ENCODE measurements at places on chromosomes 13 and 19. TPM values are rescaled to one million over a fixed set of nuclear protein-coding genes. Genes with fewer than 3 reads are reported as not detected.
A peak's percentile ranks its signal among the peaks of the same experiment; 100 is the strongest.

- DNase-seq, result peak; percentile 91
These were observed 100.2 kb downstream of the ENOX1 start for GRCh38 chr13:43686557-43686956.

DNA sequence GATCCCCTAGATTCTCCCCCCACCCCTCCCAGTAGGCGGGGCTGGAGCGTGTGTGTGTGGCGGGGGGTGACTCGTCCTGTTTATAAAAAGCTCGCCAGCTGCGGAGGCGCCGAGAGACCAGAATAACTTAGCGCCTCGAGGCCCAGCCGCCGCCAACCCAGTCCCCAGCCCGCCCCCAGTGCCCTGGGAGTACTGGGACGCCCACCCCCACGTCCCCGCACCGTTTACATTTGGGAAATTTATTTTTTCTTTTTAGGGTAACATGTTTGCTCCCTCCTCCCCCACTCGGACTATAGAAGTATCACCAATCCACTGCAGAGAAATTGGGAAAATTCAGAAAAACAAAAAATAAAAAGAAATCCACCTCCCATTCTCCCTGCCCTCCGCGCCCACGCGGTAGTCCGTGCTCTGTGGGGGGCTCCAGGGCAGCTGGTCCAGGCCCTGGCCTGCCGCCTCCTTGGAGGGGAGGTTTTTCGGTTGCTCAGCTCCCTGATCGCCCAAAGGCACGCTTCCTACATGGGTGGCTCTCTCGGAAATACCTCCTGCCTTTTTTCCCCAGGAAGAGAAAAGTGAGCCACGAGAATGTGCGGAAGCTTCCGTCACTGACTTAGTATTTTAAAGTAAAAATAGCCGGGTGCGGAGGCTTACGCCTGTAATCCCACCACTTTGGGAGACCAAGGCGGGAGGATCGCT lies 1.5 kb upstream of the RAB3A start:
- peak; percentile 33 for DNase-seq

- peak; percentile 66 for DNase-seq
These were observed 1071.2 kb downstream of the EFNB2 start for GRCh38 chr13:105464249-105464648.

- no peak for DNase-seq
These were observed 414.1 kb upstream of the SLITRK1 start for GRCh38 chr13:84296401-84296800.

DNA sequence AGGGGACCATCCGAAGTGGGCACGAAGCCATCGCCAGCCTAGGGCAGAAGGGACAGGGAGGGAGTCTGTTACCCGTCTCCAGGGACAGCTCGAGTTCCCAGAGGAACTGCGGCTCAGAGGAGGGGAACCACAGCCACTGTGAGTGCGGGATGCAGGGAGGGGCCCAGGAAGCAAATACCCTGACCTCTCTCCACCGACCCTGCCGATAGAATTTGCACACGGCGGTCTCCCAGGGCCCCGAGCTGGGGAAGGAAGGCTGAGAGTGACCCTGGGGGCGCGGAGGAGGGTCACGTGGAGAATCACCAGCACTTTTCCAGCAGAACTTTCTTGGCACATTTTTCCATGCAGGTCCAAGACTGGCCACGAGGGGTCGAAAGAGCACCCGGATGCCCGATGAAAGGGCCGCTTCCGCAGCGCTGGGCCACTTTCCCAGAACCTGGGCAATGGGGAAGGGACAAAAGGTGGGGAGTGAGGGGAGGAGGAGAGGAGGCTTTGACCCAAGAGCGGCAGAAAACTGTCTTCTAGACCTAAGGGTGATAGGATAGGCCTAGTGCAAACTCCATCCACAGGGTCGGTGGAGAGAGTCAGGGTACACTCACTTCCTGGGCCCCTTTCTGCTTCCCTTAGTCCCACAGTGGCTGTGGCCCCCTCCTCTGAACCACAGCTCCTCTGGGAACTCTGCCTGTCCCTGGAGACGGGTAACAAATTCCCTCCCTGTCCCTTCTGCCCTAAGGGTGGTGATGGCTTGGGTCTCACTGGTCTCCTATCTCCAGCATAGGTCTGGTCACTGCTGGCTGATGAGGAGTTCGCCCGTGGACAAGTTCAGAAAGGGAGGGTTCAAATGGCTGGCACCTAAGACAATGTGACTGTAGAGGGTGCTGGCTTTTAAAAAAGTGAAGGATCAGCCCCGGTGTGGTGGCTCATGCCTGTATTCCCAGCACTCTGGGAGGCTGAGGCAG lies 5.3 kb upstream of the GPR4 start:
- DNase-seq, result peak; percentile 50

KISS1R gene
- total RNA-seq, result not detected

DPY19L3 gene
- total RNA-seq, result 12.3 TPM

OR7G1 gene
- not detected for total RNA-seq

ERICH4 gene
- not detected for total RNA-seq

CACNG7 gene
- total RNA-seq, result not detected

GRK1 gene
- total RNA-seq, result not detected

VWA8 gene
- 29.0 TPM for total RNA-seq

Measured in renal cortical epithelial cell (primary cell).